ENCODE measurements at places on chromosomes 12 and 14.

GRCh38 chr12:4268329-4269181 lies 5.0 kb upstream of the CCND2 start:
- DNase-seq: no peak

- no peak for DNase-seq
Observed at GRCh38 chr12:57476162-57476992, 3.3 kb downstream of the ARHGAP9 start.

GRCh38 chr12:116958402-116959197 lies 47.9 kb downstream of the FBXW8 start:
- no peak for DNase-seq

DNA sequence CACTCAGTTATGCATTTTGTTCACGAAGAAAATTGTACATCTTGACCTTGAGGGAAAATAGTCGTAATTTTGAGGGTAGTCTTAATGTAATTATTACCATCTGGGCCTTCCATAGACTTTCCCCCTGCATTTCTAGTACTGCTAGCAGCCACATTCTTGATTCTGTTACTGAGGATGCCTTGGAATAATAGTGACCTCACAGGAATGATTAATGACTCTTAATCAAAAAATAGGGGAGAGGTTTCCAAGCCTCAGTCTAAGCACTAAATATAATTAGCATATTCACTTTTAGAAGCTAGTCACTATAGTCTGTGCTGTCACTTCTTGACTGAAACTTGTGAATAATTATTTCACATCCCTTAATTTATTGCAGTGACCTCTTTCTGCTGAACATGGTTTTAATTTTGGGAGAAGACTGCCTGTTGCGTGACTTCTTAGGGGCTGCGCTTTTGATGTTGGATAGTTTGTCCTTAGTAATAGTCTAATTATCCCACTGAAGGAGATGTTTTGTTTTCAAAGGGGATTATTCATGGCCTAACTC lies 400.5 kb downstream of the ADAMTS20 start:
- no peak for DNase-seq

- DNase-seq: no peak
Observed at GRCh38 chr14:76784881-76785280, 23.6 kb downstream of the VASH1 start.

- no peak for DNase-seq
Observed at GRCh38 chr14:61403411-61403810, 82.0 kb downstream of the PRKCH start.

DNA sequence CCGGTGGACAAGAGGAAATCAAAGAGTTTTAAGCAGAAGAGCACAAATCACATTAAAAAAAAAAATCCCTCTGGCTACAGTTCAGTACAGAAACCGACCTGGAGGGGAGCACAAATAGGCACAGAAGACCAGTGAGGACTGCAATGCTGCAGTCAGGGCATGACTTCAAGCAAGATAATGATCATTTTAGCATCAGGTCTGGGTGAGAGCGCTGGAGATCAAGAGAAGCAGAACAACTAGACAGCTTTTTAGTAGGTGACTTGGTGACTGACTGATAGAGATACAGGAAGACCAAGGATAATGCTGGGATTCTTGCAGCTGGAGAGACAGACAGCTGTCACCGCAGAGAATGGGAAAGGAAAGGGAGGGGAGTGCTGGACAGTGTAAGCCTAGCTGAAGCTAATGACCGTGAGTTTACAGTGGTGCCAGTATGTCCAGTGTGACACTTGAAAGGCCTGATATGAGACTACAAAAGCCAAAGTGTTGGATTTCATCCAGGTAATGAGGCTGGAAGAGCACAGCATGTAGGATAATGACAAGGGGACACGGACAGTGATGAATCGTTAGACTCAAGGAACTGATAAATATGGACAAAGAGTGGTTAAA lies 5.6 kb downstream of the NFYB start:
- DNase-seq: no peak

- DNase-seq: no peak
Observed at GRCh38 chr12:59839514-59839913, 243.7 kb downstream of the SLC16A7 start.

DNA sequence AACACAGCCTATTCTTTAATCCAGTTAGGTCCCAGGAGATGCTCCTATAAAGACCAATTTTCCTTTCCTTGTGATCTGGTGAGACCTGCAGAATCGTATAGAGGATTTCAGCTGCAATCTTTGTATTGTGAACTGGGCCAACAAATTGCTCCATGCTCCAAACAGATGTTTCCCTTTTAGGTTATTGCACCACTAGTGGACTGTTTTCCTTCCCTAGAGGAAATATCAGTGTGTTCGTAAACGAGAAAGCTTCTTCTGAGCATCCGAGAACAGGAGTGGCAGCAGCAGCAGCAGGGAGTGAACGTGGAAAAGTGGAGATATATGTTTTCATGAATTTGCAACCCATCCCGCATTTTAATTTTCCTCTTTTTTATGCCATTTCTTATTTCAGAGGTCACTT lies 344.1 kb upstream of the PDE3A start:
- no peak for DNase-seq

DNA sequence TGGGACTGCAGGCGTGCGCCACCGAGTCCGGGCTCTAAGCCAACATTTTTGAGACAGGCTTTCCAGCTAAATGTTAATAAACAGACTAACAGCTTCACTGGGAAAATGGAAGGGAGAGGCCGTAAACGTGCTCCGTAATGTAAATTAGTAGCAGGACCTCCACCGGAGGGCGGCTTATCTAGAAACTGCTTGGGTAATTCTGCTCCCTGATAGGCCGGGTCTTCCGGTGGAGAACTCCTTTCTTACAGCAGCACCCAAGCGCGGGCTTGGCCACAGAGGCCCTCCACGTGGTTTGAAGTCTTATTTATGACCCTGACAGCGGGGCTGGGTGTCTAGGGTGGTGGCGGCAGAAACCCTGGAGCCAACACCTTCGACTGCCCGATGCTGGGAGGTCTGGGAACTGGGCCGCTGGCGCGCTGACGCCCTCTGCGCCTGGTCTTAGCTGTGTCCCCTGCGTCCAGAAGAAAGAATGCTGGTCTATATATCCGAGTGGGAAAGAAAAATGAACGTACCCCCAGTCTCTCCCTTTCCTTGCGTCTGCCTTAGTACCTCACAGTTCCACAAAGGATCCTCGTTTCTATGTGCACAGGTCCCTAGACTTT lies 1.7 kb downstream of the DPPA3 start:
- DNase-seq: no peak

DNA sequence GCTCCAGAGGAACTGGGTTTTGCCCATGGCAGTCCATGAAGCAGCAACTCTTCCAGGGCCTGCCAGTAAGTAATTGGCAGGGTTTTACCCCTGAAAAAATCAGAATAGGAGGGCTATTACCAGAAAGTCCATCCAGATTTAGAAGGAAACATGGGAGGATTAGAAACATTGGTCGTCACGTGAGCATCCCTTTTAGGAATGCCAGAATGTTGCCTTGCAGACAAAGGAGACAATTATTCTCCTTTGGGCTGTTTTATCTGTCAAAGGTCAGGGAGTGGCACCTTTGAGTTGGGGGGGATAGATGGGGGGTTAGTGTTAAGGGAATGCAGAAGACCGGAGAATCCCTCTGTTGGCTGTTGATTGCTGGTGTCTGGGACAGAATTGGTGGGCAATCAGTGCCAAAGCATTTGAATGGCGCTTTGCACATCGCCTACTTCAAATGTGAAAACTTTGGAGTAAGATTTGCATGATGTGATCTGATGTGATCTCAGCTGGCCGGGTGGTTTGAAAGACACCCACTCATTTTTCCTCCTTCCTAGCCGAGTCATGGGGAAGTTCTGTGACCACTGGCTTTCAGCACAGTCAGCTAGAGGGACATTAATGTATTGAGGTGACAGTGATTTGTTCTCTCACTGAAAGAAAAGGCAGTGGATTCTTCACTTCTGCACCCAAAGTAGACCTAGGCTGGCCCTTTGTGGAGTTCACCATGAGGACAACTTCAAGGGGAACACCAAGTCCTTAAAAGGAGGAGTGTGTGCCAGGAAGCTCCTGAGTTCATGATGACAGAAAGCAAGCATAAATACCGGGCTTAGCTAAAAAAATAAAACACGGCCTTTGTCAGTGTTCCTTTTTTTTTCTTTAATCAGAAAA lies 31.4 kb downstream of the FLVCR2 start:
- no peak for DNase-seq

GRCh38 chr12:89163918-89164317 lies 188.4 kb downstream of the DUSP6 start:
- no peak for DNase-seq

- no peak for DNase-seq
Observed at GRCh38 chr14:35576260-35576659, 42.3 kb downstream of the INSM2 start.

DNA sequence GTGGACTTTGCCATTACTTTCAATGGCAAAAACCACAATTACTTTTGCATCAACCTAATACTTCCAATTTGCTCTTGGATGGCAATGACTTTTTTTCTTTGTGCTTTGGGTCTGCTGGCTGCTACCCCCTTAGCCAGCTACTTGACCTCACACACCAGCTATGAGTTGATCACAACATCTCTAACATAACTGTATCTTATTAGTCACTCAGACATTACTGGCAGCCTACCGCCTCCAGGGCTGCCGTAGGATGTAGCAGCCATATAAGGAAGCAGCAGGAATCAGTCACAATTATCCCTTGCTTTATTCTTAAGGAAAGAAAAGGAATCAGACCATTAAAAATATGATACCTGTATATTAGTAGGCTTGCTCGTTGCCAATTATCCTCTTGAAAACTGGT lies 260.5 kb downstream of the ADAMTS20 start:
- DNase-seq: no peak

DNA sequence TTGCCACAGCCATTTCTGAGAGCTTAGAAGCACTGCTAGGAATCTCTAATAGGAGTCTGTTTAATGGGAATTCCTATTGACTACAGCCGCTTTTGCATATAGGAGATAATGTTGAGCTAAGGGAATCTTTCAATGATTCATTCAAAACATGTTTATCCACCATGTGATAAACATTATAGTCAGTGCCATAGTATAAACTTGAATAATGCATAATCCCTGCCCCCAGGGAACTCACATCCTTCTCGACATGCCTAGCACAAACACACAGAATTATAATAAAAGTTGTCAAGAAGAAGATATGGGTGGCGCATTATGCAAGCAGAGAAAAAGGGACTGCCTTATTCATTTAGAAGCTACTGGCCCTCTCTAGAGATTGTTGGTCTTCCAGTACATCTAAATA lies 248.0 kb downstream of the DAD1 start:
- no peak for DNase-seq

- no peak for DNase-seq
Observed at GRCh38 chr14:96117101-96117897, 78.1 kb downstream of the C14orf132 start.
